ENCODE measurements at places on chromosomes 2 and 18.

DNA sequence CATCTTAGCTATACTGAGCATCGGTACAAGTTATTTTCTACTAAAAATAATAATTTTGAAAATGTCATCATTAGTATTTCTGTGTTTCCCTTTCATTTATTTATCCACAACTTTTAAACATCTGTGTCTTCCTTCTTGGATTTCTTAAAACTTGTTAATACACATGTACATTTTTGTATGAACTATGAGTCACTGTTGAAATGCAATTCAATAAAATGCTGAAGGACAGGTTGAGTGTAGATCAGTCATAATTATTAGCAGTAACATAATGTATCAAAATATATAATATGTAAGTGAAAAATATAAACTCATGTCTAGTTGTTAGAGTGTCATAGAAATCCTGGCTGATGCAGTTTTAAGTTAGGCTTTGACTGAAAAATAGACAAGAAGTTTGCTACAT lies 115.9 kb downstream of the MEIS1 start:
- no peak for DNase-seq

DNA sequence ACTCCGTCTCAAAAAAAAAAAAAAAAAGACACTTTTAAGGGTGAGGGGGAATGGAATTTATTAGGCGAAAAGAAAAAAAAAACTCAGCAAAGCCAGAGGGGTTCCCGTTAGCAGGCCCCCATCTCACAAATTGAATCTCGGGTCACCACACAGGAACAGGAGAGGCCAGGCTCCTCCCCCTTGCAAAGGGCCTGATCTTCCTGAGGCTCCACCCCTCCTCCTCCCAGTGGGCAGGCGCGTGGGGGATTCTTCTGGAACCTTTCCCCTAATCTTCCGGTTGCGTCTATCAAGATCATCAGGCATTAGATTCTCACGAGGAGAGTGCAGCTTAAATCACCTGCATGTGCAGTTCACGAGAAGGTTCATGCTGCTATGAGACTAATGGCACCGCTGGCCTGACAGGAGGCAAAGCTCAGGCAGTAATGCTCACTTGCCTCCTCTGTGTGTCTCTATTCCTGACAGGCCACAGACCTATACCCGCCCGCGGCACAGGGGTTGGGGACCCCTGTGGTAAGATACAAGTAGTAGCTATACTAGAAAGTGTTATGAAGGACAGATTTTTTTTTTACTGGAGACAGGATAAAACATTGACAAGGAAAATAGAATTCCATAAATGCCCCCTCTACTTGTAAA lies 45.8 kb downstream of the TAF4B start:
- DNase-seq = no peak

GRCh38 chr2:170823898-170824215 lies 7.2 kb downstream of the GAD1 start:
- DNase-seq = no peak

DNA sequence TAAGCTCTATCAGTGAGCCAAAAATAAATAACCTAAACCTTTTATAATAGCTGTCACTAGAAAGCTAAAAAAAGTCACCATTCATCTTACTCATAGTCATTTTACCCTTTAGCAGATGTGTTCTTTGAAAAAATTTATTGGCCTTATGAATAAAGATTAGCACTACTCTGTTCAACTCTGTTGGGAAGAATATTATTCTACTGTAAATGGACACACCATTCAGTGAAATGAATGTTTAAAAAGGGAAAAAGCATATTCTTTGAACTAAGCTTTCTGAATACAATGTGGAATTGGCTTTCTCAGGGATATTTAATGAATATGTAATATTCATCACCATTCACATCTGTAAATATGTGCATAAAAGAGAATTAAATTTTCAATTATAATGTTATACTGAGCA lies 422.0 kb downstream of the CBLN2 start:
- no peak for DNase-seq

- DNase-seq = no peak
These were observed 69.9 kb downstream of the UXS1 start for GRCh38 chr2:106124106-106124756.

DNA sequence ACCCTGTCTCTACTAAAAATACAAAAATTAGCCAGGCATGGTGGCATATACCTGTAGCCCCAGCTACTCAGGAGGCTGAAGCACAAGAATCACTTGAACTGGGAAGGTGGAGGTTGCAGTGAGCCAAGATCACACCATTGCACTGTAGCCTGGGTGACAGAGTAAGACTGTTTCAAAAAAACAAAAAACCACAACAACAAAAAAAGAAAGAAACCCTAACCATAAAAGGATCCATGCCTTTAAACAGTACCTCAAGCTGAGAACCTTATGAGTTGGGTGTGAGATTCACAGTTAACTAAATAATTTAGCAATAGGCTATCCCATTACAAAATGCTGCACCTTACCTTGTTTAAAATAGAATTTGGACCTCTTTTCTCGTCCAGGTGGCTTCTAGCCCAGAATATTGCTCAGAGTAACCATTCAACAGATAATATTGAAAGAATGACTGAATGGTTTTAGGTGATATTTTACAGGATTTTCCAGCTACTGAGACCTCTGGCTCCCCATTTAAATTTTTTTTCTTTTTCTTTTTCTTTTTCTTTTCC lies 6.4 kb downstream of the DPYSL5 start:
- no peak for DNase-seq

DNA sequence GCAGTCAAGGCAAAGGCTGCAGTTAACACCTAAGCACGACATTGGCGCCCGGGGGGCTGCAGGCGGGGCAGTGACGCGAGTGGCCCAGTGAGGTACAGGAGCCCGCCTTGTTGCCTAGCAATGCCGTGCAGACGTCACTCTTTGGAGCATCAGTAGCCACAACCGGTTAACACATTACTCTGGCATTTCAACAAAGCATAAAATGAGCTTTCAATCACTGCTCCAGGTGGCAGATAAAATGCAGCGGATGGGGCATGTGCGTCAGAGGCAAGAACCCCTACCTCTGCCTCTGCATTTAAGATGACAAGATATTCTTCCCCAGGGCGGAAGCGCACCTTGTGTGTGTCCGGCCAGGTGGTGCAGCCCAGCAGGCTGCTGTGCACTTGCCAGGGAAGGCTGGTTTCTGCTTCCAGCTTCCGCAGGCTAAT lies 139.4 kb downstream of the MTCL1 start:
- DNase-seq = no peak

DNA sequence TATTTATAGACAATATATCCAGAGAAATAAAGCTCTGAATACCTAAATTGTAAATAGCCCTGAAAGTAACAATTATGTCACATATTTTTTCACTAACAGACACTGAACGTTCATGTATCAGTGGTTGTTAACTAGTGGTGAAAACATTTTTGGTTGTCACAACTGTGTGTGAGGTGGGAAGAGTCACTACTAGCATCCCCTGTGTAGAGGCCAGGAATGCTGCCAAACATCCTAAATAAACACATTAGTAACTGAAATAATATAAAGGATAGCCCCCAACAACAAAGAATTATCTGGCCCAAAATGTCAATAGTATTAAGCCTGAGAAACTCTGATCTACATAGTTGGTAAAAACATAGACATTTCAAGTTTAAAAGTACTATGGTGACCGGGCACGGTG lies 64.5 kb downstream of the ROCK1 start:
- DNase-seq = no peak

- DNase-seq = no peak
These were observed 36.8 kb upstream of the RIOK3 start for GRCh38 chr18:23416298-23416697.

DNA sequence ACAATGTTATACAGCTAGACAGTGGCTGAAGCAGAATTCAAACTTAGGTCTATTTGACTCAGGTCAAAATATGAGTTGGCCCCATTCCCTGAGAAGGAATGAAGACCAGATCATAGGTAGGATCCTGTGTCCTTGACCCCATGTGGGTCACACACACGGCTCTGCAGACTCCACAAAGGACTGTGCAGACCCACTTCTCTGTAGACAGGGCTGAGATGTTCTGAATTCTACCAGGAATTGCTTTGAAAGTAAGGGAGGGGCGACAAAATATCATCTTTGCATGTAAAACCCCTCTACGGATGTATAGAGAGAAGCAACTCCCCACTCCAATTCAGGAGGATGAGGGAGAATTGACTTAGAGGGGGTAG lies 62.3 kb upstream of the CTIF start:
- DNase-seq = no peak

DNA sequence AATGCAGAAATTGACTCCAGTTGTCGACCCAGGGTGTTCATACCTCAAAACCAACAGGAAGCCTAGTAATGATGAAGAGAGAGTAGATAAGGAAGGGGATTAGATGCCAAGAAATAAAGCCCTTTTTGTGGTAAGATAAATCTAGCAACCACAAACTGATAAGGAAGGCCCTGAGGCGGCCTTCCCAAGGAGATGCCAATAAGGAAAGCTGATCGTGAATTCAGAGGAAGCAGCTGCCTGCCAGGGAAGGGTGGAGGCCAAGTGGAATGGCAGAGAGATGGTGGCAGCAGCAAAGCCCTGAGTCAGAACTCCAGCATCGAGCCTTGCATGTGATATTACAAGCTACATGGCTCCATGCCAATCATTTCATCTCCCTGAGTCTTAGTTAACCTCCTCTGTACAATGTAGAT lies 126.3 kb downstream of the IRS1 start:
- DNase-seq = no peak

DNA sequence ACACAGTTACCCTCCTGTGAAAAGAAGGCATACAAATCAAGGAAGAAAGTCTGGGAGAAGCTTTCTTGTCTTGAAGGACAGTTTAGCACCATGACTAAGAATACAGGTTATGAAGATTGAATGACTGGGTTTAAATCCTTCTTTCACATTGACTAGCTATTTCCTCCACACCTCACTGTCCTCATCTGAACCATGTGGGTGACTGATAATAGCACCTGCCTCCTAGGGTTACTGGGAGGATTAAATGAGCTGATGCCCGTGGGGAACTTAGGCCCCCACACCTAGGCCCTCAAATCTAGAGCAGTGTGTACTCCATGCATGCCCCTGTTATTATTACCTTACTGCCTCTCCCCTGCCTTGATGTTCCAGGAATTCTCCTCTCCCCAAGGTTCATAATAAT lies 202.9 kb downstream of the FBXO15 start:
- DNase-seq = no peak

DNA sequence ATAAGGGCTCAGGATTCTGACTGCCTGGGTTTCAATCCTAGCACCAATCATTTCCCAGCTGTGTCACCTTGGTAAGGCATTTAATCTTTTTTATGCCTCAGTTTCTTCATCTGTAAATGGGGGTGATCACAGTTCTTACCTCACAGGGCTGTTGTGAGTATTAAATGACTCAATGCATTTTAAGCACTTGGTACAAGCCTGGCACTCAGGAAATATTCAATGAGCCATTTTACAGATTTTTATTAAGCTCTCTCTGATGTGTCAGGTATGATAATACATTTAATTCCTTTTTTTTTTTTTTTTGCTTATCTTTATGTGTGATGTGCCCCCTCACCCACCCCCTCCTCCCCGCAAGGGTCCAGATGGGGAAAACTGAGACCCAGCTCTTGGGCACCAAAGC lies 12.0 kb downstream of the SPEG start:
- DNase-seq = no peak

DNA sequence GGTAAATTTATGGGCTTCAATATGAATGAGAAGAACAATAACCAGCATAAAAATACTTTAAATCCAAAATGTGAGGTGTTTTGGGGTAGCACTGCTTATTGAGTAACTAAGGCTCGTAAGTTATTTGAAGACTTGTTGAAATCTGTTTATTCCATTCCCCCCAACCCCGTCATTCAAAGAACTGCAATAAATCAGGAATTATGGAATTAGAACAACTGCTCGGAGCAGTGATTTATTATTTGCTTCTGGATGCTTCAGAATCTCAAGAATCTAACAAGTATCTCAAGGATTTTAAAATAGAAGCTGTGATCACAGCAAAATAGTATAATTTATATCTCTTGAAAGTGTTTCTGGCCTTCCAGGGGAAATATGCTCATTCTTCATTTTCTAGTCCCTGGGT lies 86.8 kb downstream of the EML6 start:
- no peak for DNase-seq

- DNase-seq = no peak
These were observed 148.4 kb upstream of the ACVR2A start for GRCh38 chr2:147696426-147696825.

- peak; percentile 61 for DNase-seq
These were observed 571 bp downstream of the EEF1B2 start for GRCh38 chr2:206160125-206160806.

DNA sequence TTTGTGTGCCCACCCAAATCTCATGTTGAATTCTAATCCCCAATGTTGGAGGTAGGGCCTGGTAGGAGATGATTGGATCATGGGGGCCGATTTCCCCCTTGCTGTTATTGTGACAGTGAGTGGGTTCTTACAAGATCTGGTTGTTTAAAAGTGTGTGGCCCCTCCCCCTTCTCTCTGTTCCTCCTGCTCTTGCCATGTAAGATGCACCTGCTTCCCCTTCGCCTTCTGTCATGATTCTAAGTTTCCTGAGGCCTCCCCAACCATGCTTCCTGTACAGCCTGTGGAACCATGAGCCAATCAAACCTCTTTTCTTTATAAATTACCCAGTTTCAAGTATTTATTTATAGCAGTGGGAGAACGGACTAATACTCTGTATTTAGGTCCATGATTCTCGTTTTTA lies 588.1 kb downstream of the DCDC2C start:
- DNase-seq = no peak

DNA sequence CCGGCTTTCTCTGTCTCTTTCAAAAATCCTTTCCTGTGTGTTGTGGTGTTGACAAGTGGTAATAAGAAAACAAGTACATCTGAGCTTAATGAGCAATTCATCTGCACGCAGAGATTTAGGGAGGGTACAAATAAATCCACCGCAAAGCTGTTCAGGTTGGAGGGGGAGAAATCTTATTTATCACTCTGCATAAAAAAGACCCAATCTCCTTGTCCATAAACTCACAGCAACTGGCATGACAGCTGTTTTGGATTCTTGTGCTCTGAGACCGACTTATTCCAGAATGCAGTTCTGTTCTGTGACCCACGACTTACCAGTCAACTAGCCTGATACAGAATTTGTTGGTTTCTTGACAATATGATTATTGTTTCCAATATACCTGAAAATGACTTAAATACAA lies 380.1 kb downstream of the SOX11 start:
- DNase-seq = no peak

DNA sequence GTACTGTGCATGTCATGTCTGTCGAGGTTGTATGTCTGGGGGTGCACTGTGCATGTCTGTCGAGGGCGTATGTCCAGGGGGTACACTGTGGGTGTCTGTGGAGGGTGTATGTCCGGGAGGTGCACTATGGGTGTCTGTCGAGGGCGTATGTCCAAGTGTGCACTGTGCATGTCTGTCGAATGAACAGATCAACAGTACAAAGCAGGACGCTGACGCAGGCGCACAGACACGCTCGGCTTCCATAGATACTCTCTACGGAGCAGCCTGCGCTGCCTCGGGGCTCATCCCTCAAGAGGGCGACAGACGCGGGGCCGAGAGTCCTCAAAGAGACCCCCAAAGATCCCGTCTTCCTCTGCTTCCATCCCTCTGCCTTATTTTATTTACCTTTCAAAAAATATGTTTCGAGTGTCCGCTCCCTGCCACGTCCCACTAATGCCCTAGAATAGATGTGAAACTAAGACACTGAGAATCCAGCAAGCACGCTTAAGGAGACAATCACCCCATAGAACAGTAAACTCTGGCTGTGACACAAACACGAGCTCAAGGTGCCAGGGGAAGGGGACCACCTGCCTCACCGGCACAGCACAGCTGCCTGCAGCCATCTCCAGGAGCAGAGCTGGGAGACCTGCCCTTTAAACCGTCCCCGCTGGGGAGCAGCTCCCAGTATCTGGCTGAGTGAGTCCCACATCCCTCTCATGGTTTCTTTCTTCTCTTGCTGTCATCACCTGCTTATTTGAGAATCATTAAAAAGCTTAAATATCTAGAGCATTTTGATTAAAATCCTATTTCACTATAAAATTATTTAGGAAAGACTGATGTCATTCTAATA lies 250.5 kb upstream of the MYT1L start:
- no peak for DNase-seq

- no peak for DNase-seq
These were observed 8.8 kb downstream of the RPL37A start for GRCh38 chr2:216507220-216508160.

Data from left hindlimb (tissue), 1 donor.